ENCODE measurements at places on chromosomes 7 and 10.

GRCh38 chr10:113450046-113450804 is 102.6 kb upstream of the HABP2 start:
- DNase-seq = no peak

GRCh38 chr10:51144161-51144781 is 70.0 kb downstream of the PRKG1 start:
- no peak for DNase-seq

DNA sequence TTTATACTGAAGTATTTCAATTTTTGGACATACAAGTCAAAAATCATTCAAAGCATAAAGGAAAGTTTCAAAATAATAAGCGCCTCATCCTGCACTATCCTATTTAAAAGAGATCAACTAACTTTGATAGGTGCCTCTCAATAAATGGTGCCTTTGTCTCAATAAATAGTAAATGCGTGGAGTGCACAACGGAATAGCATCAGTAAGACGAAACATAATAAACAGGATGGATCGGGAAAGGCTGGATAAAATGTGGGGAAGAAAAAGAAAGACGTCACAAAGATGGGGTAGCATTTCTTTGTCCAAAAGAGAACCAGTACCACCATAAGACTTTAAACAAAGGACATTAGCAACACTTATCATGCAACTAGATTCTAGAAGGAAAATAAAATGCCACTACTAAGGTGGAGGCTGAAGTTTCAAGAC is 571 bp upstream of the PRKAR2B start:
- no peak for DNase-seq

DNA sequence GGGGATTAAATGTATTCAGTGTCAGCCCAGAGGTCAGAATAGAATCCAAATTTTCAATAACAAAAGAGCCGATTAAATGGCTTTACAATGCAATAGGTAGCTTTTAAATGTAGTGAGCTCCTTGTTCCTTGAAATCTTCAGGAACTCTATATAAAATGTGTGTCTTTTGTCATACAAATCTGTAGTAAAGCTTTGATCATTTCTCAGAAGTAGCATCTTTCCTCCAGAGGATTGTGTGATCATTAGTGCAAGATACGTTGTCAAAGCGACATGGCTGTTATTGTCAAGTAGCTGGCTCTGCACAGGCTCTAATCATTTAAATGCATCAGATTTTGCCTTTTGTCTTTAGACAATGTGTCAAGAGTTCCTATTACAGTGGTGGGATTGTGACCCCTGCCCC is 116.1 kb upstream of the NAMPT start:
- DNase-seq = no peak

DNA sequence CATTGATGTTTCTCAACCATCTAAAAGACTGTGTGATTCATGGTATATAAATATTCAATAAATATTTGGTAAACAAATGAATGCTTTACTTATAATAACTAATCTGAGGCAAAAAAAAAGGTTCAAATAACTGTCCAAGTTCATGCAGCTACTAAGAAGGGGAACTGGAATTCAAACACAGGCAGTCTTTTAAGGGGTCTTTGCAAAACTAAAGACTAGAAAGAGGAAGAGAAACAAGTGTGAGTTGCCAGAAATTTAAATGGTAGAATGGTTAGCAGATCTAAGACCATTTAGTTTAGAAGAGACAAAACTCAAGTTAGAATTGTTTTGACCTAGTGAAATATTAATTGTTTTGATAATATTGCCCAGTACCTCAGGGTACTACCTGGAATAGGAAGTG is 642.0 kb upstream of the LRRN3 start:
- no peak for DNase-seq

GRCh38 chr7:28853834-28854749 is 104.0 kb downstream of the TRIL start:
- DNase-seq = peak; percentile 71

GRCh38 chr7:42247301-42247700 is 10.3 kb upstream of the GLI3 start:
- DNase-seq = no peak

- DNase-seq = no peak
Measured at GRCh38 chr10:35011771-35012191, 78.4 kb downstream of the CUL2 start.

GRCh38 chr10:72490951-72491350 is 134.9 kb downstream of the MICU1 start:
- no peak for DNase-seq

DNA sequence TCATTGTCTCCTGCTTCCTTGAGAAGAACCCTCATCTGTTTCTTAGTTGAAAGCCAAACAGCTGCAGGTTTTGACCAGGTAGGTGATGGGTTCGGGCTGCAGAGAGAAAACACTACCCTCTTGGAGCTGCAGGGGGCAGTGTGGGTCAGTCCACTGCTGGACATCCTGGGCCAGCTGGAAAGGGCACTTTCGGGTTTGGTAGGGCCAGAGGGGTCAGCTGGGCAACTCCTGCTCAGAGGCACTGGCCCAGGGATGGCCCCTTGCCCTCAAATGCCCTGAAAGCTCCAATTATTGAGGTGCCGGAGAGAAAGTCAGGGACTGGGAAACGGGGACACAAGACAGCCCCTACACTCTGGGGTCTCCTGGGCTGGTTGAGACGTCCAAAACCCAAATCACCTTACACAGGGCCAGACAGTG is 90.7 kb downstream of the MKI67 start:
- DNase-seq = peak; percentile 64

DNA sequence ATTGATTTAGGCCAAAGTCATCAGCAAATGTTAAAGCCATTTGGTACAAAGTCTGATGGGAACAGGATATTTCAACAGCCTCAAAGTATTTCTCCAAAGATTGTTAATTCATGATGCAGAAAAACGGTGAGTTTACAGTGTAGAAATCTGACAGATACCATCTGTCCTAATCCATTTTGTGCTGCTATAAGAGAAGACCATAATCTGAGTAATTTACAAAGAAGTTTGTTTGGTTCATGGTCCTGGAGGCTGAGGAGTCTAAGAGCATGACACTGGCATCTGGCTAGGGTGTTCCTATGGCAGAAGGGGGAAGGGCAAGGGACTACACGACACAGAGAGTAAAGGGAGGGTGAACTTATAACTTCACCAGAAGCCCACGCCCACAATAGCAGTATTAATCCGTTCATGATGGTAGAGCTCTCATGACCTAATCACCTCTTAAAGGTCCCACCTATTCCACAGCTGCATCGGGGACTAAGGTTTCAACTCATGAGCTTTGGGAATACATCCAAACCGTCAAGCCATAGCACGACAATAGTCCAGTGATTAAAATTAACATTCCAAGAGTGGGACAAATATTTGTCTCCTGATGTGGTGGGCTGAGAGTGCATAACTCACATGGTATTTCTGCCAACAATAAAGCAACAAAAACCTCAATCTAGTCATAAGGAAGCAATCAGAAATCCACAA is 298.6 kb upstream of the AKR1E2 start:
- no peak for DNase-seq

DNA sequence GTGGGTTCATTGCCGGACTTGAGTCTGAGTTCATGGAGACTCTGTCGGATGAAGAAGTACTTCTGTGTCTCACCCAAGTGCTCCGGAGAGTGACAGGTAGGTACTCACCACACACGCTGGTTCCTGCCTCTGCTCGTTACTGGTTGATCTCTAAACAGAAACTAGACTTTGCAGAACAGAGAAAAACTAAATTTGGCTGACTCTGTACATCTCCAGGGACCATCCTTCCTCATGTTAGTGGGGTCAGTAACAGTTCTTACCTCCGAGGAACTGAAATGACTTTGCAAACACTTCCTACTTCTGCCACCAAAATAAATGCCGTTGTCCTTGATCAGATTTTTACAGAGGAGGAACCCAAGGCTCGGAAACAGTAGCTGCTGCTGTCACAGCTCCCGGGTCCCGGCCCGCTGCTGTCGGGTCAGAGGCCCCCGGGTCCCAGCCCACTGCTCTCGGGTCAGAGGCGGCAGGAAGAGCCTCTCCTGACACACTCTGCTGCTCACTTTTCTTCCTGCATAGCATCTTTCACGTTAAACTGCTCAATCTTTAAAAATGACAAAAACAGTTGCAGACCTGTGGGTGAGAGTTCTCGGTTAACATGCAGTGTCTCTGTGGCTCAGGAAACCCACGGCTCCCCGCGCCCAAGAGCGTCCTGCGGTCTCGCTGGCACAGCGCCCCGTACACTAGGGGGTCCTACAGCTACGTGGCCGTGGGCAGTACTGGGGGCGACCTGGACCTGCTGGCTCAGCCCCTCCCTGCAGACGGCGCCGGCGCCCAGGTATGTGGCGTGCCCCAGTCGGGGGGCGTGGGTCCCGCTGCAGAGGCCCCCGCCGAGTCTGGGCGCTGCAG is 4.8 kb upstream of the MTG1 start:
- DNase-seq = peak; percentile 30

GRCh38 chr10:43055217-43055616 is 21.7 kb upstream of the RET start:
- no peak for DNase-seq

- DNase-seq = no peak
Measured at GRCh38 chr7:86931439-86931838, 128.0 kb downstream of the ELAPOR2 start.

GRCh38 chr7:146090023-146090645 is 26.5 kb upstream of the CNTNAP2 start:
- DNase-seq = no peak

GRCh38 chr7:141156407-141156806 is 82.5 kb downstream of the TMEM178B start:
- DNase-seq = no peak

DNA sequence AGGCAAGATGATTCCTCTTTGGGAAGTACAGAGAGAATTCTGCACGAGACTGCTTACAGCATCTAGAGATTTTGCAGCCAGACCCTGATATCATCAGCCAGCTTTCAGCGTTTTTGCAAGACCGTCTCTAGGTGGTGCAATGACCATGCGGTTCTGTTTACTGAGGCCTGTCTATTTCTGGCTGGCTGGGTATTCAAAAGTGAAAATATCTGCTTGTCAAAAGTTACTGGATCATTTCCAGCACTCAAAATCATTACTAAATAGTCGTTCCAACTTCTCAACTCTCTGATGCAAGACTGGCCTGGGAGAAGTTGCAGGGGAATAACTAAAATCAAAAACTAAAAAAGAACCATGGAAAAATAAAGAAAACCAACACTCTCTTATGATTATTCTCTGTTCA is 240.1 kb downstream of the ELMO1 start:
- no peak for DNase-seq

- DNase-seq = no peak
Measured at GRCh38 chr10:72315611-72316385, 38.9 kb downstream of the DNAJB12 start.

DNA sequence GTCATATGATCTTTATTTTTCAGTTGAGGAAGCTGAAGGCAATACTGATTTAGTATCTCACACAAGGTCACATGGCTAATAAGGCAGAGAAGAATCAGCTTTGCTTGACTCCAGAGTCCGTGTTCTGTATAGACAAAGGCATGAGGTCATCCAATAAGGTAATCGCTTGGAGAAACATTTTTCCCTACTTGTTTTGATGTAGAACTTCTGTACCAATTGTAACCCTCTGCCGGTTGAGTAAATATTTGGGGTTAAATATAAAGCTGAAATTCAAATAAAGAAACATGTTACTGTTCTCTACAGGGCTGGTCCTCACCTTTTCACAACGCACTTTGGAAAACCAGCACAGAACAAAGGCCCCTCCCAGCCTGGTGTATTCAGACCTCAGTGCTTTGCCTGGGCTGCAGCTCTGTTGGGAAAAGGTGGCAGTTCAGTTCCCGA is 83.0 kb upstream of the INSYN2A start:
- no peak for DNase-seq

GRCh38 chr10:1468811-1469210 is 268.5 kb downstream of the ADARB2 start:
- DNase-seq = no peak

GRCh38 chr7:33998476-33998875 is 93.1 kb downstream of the BMPER start:
- no peak for DNase-seq

DNA sequence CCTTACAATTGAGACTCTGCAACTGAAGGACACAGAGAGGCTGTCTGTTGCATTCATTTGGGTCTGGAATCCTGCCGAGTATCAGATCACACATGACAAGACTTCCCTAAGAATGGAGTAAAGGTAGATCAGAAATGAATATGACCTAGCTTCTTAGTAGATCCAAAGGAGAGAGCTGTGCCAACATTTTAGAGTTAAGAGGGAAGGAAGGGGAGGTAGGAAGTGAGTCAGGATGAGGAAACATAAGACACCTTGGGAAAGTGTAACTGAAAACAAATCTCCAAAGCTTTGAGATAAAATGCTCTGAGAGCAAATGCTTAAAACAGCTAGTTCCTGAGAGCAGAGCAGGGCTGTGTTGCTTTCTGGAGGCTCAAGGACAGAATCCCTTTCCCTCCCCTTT is 6.1 kb upstream of the SLC25A13 start:
- DNase-seq = no peak

- no peak for DNase-seq
Measured at GRCh38 chr7:105281966-105282365, 106.8 kb downstream of the SRPK2 start.

GRCh38 chr7:105487579-105488571 is 34.2 kb downstream of the PUS7 start:
- DNase-seq = no peak

DNA sequence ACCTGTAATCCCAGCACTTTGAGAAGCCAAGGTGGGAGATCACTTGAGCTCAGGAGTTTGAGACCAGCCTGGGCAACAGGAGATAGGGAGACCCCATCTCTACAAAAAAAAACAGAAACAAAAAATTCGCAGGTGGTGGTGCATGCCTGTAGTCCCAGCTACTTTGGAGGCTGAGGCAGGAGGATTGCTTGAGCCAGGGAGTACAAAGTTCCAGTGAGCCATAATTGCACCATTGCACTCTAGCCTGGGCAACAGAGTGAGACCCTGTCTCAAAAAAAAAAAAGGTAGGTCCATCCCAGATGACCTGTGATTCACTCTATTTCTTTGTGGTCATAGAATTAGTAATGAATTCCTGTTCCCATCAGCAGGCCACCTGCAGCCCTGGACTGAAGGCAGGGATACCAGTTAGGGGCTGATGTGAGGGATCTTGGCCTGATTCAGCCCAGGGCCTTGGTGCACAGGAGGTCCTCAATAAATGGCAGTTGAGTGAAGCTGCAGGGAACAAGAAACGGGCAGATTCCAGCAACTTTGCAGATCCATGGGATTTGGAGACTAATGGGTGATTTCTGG is at the start of gene MYH16:
TSS of gene MYH16 (plus strand) at position 364 of the 570 bp plus-strand sequence.
- DNase-seq = no peak

GRCh38 chr7:101903515-101903868 is 86.1 kb downstream of the CUX1 start:
- no peak for DNase-seq

DNA sequence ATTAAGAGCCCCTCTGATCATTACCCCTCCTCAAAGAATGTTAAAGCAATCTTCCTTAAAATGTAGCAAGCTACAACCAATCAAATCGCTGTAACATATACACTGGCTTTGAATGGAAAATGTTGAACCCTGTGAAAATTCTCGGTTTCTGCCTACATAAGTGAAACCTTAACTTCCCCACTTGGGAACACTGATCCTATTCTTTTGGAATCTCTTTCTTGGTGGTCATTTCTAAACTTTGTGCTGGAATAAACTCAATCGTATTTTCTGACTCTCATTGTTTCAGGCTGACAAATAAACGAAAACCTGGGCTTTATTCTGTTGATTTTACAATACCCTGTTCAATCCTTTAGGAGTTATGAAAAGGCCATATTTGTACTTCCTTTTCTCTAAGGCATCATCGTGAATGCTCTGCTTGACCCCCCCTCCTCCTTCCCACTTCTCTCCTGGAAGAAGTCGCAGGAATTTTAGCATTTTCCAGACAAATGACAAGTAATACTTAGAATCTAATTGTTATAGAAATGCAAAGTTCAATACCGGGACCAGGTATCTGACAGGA is 155.1 kb upstream of the FAM13C start:
- DNase-seq = no peak

All from stimulated activated CD4-positive, alpha-beta T cell treated with anti-CD3 and anti-CD28 coated beads, Interleukin-4, amount 100 ng/mL, for 1 hour (primary cell).